Activated CD4-positive, alpha-beta T cell treated with anti-CD3 and anti-CD28 coated beads, Interleukin-2, Interleukin-6, amounts not matched to agents 100 ng/mL and 50 ng/mL, durations not matched to agents 16 hours and 8 hours (primary cell): ENCODE measurements at places on chromosomes 7 and 10.

GRCh38 chr7:55191926-55192692, 173.0 kb upstream of the LANCL2 start:
- DNase-seq, result no peak

DNA sequence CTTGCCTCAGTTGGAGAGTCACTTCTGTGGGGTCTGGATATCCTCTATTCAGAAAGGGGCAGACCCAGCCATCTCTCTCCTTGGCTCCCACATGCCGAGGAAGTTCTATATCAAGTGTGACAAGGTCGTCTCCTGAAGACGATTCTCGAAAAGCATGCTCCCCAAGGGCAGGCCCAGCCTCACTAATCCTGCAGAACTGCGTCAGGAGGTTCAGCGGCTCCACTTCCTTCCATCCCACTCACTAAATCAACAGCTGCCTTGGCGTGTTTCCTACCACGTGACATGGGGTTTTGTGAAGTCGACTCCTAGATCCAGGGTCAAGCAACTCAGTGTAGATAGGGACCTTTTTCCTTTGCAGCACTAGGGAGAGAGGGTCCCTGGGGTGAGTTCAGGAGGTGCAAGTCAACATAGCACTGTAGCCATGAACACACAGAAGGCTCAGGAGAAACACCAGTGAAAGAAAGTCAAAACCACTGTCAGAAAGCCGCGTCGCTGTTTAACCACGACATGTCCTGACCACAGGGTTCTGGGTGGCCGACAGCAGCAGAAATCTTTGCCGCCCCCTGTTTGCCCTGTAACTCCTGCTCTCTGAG, 156.4 kb downstream of the PRPF18 start:
- DNase-seq, result no peak

DNA sequence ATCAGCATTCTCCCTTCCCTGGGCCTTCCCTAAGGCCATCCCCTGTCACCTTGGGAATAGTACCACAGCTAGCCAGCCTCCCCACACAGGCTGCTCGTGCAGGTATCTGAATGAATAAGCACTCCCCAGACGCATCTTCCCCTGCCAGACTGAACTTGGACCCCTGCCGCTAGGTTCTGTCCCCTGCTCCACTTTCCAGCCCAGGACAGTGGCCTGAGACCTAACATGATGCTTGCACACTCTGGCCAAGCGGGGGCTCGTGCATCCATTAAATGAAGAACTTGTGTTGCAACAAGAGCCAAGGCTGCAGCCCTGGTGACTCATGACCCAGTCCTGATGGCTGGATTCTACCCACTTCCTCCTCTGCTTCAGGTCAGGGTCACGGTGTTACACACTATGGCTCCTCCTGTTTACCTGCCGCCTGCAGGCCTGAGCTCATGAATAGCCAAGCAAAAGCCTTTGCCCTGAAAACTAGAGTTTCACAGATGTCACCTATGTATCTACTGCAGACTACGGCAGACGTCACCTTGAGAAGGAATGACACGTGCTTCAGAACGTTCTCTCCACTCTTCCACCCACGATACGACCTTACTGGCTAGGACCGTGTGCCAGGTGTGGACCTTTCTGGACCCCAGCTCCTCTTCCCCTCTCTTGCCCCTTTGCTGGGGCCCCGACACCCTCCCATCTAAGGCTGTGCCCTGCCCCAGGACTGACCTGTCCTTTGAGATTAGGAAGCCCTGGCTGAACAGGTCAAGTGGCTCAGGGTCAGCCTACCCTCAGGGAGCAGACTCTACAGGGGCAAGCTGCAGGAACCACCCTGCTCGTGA, 6.5 kb downstream of the ASB13 start:
- DNase-seq, result peak; percentile 40

- DNase-seq, result no peak
These were observed 222.4 kb upstream of the GNAI1 start for GRCh38 chr7:79912213-79912633.

DNA sequence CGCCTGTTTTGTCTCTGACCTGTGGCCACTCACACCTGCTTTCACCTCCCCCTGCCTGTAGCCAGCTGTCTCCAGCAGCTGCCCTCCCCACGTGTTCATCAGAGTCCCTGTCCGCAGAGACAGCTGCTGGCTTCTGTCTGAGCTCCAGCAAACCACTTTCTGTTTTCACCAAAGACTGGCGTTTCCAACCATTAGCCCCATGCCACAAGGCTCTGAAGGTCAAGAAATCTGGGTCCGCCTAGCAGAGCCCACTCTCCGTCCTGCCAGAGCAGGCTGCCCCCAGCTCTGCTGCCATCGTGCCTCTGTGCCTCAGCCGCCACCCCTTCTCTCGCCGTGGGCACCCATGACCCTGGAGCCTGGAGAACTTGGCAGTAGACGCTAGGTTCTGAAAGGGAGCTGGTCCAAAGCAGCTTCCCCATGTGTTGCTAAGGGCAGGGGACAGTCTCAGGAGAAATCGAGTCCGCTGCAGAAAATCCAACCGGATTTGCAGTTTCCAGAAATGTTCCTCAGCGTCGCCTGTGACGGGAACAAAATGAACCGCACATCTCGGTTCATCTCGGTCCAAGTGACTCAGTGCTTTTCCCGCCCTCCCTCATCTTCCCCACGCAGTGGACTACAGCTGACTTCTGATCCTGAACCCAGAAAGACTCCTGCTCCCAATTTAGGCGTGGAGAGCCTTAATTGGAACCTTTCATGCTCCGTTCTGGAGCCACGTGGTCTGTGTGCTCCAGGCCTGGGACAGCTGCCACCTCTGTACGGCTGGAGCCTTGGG, 28.0 kb downstream of the TMEM120A start:
- no peak for DNase-seq

- DNase-seq, result no peak
These were observed 65.3 kb downstream of the EBF3 start for GRCh38 chr10:129898706-129899268.

- no peak for DNase-seq
These were observed 4.4 kb upstream of the MAD1L1 start for GRCh38 chr7:2237109-2237602.

DNA sequence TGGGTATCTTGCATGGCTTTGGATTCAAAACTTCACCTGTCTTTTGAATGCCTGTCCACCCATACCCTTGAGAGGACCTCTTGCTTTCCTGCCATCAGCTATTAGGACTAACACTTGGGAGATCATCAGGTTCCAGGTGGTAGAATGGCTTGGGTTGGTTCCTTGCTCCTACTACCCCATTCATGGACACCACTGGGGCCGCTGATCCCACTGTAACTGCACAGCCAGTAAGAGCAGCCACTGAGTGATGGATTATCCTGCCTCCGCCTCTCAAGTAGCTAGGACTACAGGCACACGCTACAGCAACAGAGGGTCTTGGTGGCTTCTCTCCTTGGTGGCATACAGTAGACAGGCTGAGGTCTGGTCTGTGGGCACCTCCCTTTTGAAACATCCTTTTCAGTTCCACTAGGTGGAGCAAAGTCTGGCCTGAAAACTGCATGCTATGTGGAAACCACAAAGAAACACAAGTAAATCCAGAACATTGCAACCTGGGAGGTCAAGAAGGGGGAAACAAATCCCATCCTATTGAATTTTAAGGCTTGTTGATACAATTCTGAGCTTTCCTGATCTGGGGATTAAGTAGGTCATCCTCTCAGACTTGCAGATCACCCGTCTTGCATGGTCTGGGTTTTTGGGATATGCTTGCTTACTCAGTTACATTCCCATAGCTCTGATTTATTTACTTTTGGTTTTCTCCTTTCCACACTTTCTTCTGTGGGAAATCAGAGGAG, 9.4 kb downstream of the WBP1L start:
- peak; percentile 46 for DNase-seq

DNA sequence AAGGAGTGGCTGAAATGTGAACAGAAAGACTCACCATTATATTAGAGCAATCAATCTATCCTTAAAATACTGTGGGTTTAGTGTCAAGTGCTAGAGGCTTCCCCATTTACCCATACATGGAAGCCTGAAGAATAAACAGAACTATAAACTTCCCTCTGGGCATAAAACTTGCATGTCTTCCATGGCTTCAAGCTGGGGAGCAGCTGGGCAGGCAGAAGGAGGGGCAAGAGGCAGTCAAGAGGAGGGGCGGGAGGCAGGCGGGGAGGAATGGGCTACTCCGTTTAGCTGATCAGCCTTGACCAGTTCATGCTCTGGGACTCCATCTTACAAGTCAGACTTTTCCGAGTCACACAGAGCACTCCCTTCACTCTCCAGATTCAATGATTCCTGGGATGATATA, 3.5 kb upstream of the PRSS1 start:
- DNase-seq, result no peak

GRCh38 chr7:149496642-149497391, 792 bp downstream of the ZNF746 start:
- peak; percentile 55 for DNase-seq

DNA sequence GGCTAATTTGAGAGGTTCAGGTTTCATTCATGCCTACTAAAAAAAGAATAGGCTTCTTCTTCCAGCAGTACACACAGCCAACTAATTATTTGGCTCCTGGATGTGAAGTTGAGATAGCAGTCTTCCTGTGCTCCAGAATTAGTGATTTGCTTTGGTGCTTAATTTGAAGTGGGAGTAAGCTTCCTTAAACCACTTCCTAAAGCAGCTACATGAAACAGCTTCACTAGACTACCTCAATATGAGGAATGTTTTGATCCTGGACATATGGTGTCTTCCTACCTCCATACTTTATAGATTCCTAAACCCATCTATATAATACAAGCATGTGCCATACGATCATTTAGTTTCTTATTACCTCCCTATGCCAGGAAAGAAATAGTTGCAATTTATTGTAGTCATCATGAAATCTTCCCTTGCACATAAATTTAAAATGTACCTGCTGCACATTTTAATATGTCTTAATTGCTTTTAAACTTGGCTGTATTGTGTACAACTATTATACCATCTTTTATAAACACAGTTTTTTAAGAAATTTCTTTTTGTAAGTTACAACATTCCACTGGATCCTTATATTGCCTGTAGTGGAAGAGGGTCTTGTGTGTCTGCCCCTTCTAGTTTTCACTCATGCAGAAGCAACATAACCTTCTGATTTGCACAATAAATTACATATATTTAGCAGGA, 8.6 kb downstream of the VIM start:
- DNase-seq, result no peak

GRCh38 chr7:48041653-48041970, 6.3 kb downstream of the C7orf57 start:
- no peak for DNase-seq

- DNase-seq, result no peak
These were observed 526.3 kb upstream of the SEMA3D start for GRCh38 chr7:85713171-85713570.

DNA sequence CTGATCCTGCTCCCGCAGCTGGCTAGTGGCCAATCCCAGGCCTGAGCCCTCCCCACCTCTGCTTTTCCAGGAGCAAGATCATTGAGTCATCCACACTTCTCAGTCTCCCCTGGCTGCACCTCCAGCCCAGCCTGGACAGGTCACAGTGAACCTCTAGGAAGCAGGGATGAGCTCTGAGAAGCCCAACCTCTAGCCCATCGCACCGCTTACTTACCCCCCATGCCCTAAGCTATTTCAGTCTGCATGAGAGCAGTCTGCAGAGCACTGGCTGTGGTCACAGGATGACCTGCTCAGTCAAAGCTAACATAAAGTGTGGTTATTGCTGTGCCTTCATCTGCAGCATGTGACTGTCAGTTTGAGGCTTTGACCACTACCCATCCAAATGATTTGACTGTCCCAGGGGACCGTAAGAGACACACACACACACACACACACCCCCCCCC, 129.2 kb downstream of the SORBS1 start:
- no peak for DNase-seq

- no peak for DNase-seq
These were observed 84.5 kb upstream of the SEMA3C start for GRCh38 chr7:81003326-81003725.

GRCh38 chr7:27128034-27128433, 2.5 kb downstream of the HOXA4 start:
- no peak for DNase-seq

GRCh38 chr10:110209454-110209925, 2.1 kb downstream of the MXI1 start:
- peak; percentile 69 for DNase-seq

GRCh38 chr7:83528925-83529423, 120.0 kb downstream of the SEMA3E start:
- DNase-seq, result no peak

- DNase-seq, result no peak
These were observed 36.1 kb upstream of the ZNF736 start for GRCh38 chr7:64277630-64278029.

DNA sequence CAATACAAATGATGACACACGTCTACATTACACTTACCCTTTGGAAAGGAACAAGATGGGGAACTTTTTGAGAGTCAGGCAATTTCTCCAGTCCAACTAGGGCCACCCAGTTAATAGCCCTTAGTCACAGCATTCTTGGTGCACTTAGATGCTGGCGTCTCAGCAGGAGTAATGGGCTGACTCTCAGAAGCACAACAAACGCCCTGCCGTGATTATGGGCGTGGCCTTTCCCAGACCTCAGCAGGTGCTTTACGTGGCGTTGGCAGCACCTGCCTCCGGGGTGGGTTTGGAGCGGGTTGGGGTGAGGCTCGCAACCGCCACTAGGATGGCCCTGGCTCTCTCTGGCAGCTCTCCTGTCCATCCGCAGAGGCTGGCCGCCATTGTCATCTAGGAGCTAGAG, 147.6 kb upstream of the SHH start:
- DNase-seq, result no peak

DNA sequence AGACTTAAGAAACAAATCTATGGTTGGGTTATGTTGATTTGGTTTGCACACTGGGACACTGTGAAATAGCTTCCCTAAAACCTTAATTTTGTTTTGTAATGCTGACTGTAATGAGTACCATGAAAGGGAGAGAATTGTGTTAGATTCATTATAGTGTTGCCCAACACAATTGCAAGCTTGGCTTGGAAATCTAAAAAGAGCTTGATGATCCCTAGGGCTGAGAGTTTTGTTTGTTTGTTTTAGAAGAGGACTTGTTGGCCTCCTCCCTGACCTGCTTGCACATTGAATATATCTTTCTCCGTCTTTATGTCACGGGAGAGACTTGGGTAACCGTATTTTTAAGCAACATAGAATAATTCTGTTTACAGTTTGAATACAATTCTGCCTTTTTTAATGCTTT, 410.1 kb downstream of the ARL4A start:
- no peak for DNase-seq

- DNase-seq, result no peak
These were observed 13.1 kb downstream of the FXYD4 start for GRCh38 chr10:43384252-43385221.

DNA sequence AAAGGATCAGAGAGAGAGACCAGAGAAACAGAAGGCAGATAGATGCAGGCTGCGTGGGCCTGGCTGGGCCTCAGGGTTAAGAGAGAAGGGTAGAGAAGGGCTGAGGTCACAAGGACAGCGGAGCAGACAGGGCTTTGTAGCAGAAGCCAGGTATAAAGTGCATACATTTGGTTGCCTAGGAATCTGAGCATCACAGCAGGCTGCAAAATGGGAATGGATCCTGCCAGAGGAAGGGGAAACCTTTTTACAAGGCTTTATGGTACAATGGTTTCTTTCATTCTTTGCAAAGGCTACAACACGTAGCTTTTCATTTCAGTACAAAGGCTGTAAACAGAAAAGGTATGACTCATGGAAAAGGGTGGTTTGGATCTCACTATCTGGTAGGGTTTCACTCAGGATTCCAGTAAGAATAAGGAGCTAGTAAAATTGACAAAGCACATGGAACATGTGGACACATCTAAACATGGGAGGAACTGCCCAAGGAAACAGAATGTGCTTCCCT, 275.1 kb downstream of the DOCK4 start:
- no peak for DNase-seq
